Osteoblast (primary cell): ENCODE measurements at places on chromosomes 11 and 22.
A peak's percentile ranks its signal among the peaks of the same experiment; 100 is the strongest.

DNA sequence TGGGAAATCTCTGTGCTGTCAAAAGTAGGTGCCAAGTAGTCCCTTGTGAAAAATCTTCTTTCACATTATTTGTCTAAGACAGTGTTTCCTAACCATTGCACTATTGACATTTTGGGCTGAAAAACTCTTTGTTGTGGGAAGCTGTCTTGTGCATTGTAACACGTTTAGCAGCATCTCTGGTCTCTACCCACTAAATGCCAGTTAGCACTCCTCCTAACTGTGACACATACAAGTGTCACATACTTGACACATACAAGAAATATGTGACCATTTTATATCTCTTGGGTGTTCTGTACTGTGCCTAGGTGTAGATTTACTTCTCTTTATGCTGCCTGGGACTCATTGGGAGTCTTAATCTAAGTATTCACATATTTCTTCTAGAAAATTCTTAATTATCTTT is 57.8 kb downstream of the NXPE1 start:
- DNase-seq: no peak

GRCh38 chr11:114197799-114198500 is 98.2 kb upstream of the NNMT start:
- peak; percentile 90 for DNase-seq

DNA sequence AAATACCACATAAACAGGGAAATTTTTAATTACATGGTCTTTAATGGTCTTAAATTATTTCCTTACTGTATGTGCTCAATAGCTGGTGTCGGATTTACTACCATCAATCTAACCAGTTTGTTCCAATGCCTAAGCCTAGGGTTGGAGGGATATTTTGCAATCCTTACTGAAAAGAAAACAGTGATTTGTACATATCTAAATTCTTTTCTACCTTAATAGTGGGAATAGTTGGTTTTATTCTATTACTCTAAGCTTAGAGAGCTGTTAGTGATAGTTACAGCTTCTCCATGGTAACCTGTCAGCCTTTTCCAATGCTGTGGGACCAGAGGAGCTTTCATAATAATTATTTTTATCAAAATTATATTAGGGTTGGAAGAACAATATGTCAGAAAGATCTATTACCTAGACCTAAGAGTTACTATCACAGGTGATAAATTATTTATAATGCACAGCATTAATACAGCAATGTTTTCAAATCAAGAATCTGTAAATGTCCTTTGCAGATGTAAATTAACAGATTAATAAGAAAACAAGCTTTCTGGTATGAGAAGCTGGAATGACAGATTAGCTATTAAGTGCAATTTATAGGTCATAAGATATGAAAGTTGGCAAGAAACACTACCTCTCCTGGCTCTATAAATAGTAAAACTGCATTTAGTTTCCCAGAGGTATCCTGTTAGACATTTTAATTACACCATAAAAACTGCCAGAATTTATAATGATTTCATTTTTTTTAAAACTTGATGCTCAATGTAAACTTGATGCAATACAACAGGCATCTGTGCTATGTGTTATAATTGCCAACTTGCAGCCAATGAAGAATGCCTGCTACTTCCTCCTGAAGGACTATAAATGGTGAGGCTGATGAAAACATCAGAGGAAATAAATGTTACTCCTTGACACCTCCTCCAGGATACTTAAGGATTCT is 262.0 kb upstream of the PITPNB start:
- DNase-seq: no peak

GRCh38 chr22:36806835-36807234 is 10.0 kb downstream of the PVALB start:
- DNase-seq: no peak

GRCh38 chr11:65501186-65501471 is 2.3 kb downstream of the MALAT1 start:
- no peak for DNase-seq

GRCh38 chr11:8784954-8785353 is 102.4 kb downstream of the RPL27A start:
- DNase-seq: no peak

DNA sequence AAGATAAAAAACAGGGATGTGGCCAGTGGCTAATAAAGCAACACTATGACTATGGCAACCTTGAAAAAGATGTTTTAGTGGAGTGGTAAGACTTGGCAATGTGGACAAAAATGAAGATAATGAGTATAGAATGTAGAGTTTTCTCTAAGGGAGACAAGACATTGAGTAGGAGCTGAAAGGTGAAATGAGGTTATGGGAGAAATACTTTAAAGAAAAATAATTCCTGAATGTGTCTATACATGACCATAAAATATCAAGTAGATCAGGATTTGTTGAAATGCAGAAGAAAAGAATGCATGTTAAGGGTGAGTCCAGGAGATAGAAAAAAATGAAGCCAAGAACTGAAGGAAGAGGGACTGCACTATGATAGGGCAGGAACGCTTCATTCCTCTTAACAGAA is 101.6 kb upstream of the CARD18 start:
- DNase-seq: peak; percentile 21

GRCh38 chr22:38314933-38315822 is 2.1 kb downstream of the CSNK1E start:
- DNase-seq: peak; percentile 82

GRCh38 chr11:113105592-113105991 is 144.4 kb downstream of the NCAM1 start:
- no peak for DNase-seq

- peak; percentile 63 for DNase-seq
These were observed 34.7 kb downstream of the ATG16L2 start for GRCh38 chr11:72848846-72849466.

DNA sequence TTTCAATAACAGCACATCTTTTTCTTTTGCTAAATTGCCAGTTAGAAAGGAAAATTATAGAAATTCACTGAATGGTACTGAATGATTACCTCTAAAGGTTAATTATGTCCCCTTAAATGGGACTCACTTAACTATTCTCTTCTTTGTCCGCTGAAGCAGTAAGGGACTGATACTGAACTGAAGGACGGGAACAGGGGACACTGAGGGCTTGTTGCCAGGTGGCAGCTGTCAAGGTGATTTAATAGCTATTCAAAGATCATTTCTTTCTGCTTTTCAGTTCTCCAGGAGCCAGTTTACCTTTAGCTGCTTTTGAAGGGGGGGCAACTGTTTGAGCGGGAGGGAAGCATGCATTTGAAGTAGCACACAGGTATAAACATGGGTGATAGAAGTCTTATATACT is 325.4 kb upstream of the CCDC90B start:
- peak; percentile 26 for DNase-seq

- no peak for DNase-seq
These were observed 5.2 kb downstream of the USP2 start for GRCh38 chr11:119376197-119376847.

GRCh38 chr11:134464196-134464595 is 52.2 kb upstream of the B3GAT1 start:
- DNase-seq: peak; percentile 25

- DNase-seq: no peak
These were observed 11.2 kb downstream of the PEX26 start for GRCh38 chr22:18088825-18089568.

DNA sequence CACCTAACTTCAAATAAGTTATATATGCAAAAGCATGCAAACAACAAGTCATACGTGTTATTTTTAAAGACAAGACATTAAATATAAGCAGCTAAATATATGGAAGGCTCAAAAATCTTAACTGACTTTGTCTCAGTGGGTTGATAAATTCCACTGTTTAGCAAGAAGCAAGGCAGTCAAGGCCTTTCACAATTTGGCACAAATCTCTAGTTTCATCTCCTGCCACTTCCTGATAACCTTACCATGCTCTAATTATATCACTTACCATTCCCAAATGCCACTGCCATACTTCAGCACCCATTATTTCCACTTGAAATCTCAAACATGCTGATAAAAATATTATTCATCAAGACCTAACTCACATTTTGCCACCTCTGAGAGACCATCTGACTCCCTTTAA is 24.8 kb downstream of the DCUN1D5 start:
- DNase-seq: no peak

- peak; percentile 87 for DNase-seq
These were observed 6.0 kb upstream of the LIF start for GRCh38 chr22:30252411-30253204.

DNA sequence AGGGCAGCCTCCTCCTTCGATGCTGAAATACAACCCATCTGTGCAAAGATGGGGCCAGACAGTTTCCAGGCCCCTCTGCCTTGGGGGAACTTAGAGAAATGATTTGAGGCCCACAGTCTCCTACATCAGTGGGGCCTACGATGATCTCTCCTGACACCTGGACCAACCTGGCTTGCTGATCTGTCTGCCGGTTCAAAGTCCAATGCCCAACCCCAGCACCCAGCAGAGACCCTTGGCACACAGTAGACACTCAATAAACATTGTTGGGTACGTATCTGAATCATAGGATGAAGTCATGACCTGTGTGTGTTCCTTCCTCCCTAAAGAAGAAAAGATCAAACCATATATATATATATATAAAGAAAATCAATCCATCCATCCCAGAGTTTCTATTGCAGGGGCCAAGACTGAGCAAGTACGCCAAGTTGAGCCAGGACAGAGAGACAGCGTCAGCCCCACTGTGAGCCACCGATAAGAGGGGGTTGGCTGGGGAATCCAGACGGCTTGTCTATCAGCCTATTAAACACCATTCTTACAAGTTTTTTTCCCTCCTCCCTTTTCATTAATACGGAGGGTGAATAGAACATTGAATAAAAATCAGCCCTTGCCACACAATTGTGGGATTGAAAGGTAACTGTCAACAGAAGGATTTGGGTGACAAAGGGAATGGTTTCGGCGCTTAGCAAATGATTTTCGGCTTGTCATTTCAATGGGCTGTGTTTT is 244.1 kb downstream of the MN1 start:
- no peak for DNase-seq

DNA sequence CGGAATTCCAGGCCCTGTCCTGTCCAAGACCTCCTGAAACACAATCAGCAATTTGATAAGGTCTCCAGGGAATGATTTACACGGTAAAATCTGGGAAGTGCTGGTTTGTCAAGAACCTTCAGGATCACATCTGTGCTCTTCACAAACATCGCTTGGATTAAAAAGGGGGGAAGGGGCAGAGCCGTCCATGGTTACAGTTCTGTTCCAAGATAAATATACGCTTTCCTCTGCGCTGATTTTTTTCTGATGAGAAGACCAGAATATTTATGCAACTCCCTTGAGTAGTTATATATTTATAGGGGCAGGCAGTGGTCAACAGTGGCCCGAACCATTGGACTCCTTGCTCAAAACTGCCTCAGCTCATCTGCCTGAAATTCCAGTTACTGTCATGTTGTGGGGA is 9.2 kb upstream of the APOL5 start:
- DNase-seq: no peak

GRCh38 chr22:40605761-40606160 is 30.8 kb downstream of the MRTFA start:
- DNase-seq: no peak

DNA sequence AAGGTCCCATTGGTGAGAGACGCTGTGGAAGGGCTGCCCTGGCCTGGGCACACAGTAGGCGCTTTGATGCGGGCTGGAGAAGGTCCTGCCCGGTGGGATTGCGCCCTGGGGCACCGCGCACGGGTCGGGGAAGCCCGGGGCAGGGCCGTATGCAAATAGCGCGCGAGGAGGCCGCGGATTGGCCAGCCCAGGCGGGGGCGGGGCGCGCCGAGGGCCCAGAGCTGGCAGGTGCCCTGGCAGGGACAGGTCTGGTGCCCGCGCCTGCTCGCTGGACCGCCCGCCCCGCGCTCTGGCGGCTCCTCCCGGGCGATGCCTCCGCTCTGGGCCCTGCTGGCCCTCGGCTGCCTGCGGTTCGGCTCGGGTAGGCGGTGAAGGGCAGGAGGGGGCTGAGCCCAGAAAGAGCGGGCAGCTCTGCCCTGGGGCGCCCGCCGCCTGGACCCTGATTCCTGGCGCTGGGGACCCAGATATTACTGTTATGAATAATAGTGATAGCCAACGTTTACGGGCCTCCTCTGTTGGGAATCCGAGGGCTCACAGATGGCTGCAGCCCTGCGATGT is at the start of gene UPK3A:
UPK3A (plus strand) TSS at position 245 of the 558 bp plus-strand sequence; CDS start at position 310, 65 bp downstream.
- DNase-seq: no peak

DNA sequence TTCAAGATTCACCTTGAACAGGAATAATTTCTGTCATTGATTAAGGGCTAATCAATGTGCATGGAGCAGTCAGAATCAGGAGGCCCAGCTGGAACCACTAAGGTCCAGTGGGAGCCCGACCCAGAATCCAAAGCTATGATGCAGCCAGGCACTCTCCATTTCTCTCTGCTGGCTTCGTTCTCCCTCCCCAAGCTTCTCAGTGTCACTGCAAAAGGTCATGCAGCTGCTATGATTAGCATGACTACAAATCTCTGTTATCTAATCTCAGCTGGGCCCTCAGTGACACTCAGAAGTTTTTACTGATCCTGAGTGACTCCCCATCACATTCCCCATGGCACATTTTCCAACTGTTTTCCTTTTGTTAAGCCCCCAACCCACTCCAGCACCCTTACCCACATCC is 31.1 kb upstream of the PRSS23 start:
- peak; percentile 59 for DNase-seq

- no peak for DNase-seq
These were observed 11.5 kb upstream of the RPS3 start for GRCh38 chr11:75387736-75388294.

DNA sequence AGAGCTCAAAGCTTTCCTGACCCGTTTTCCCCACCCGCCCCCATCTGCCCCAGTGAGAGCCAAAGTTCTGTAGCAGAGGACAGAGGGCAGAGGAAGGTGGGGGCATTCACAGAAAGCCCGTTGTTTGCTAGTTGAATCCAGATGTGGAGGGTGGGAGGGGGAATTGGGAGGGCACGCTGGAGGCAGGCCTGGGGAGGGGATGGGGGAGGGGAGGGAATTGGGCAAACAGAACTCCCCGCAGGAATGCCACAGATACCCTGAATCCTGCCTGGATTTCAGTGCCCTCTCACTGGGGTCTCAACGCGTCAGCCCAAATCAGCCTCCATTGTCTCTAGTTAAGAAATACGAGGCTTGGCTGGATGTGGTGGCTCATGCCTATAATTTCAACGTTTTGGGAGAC is 12.9 kb upstream of the OAF start:
- peak; percentile 71 for DNase-seq

- no peak for DNase-seq
These were observed 10.3 kb upstream of the OR56A1 start for GRCh38 chr11:6040874-6041273.

DNA sequence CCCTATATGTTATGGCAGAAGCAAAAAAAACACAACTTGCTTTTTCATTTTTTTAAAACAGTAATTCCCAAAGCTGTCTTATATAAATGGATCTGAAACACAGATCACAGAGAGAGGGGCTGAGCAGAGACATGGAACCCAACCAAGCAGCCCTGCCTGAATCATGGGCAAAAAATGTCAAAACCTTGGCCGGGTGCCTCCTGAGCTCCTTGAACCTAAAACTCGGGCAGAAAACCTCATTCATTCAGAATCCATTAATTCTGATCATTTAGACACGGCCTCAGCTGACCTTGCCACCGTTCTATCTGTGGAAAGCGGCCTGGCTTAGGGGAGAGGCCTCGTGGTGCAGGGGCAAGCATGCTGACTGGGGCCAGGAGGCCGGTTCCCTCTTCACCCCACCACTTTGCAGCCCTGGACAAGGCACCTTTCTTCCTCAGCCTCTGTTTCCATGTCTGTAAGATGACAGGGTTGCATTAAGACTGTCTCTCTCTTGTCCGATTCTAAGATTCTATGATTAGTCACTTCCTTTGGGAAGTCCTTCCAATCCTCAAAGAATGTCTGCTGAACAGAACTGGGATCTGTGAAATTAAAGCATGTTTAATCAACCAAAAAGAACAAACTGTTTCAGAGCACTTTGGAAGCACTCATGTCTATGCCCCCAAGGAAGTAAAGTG is 26.0 kb downstream of the TENM4 start:
- no peak for DNase-seq

GRCh38 chr11:23564370-23564769 is 704.1 kb upstream of the CCDC179 start:
- DNase-seq: peak; percentile 9

- peak; percentile 94 for DNase-seq
These were observed 1252.7 kb downstream of the BRD1 start for GRCh38 chr22:48574776-48575617.
